Right ventricle myocardium inferior (tissue), 1 donor: ENCODE measurements at places on chromosomes 13 and 19. TPM values are rescaled to one million over a fixed set of nuclear protein-coding genes. Genes with fewer than 3 reads are reported as not detected.

Gene CGB3
- not detected for total RNA-seq

Gene ZNF575
- 1.8 TPM for total RNA-seq

DNA sequence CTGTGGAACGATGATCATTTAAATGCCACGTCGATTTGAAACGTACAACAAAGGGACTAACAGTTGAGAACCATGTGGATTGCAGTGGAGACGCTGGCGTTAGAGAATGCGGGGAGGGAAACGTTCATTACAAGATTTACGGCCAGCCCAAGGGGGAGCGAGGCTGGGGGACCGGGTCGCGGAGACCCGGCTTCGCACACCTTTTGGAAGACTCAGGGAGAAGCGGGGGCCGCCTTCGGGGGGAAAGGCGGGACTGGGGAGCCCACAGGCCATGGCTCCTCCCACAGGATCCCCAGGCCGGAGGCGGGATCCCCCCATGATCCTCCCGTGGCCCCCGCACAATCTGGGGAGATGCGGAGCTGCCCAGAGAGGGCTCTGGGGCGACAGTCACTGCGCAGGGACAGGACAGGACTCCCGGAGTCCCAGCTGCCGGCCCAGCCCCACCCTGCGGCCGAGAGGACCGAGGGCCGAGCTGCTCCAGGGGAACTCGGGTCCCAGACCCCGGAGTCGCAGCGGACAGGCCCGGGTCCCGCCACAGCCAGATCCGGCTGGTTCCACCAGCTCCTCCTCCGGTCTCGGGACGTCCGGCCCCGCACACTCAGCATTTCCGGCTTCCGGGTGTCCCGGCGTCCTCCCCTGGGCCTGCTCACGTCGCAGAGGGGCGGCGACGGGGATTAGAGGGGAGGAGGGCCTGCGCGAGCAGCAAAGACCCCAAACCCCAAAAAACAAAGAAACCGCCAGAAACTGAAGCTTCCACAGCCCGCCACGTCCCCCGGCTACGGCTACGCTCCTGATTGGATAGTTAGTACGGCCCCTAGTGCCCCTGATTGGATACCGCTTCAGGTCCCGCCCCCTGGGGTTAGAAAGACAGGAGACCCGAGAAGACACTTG lies 21.1 kb upstream of the OR10H1 start:
- peak; percentile 97 for DNase-seq

- no peak for DNase-seq
These were observed 661 bp downstream of the KCNJ14 start for GRCh38 chr19:48455908-48456562.

GRCh38 chr13:112392719-112393118 lies 16.6 kb downstream of the SPACA7 start:
- no peak for DNase-seq

Gene PLPP2
- 0.76 TPM for total RNA-seq

- DNase-seq, result peak; percentile 49
These were observed 5.0 kb upstream of the ONECUT3 start for GRCh38 chr19:1748115-1748872.

DNA sequence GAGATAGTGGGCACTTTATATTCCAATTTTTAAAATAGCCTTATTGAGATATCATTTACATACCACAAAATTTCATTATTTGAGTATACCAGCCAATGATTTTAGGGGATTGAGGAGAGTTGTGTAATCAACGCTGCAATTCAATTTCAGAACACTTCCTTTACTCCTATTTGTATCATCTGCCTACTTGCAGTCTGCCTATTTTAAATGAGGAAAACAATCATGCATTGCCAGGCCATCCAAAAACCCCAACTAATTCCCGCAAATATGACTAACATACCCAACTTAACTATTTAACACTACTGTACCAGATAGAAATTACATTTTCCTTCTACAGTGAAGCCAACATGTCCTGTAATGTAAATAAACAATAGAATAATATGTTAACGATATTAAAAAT lies 26.7 kb downstream of the CAB39L start:
- DNase-seq, result no peak

GRCh38 chr13:112984501-112984900 lies 15.5 kb downstream of the MCF2L start:
- DNase-seq, result no peak

DNA sequence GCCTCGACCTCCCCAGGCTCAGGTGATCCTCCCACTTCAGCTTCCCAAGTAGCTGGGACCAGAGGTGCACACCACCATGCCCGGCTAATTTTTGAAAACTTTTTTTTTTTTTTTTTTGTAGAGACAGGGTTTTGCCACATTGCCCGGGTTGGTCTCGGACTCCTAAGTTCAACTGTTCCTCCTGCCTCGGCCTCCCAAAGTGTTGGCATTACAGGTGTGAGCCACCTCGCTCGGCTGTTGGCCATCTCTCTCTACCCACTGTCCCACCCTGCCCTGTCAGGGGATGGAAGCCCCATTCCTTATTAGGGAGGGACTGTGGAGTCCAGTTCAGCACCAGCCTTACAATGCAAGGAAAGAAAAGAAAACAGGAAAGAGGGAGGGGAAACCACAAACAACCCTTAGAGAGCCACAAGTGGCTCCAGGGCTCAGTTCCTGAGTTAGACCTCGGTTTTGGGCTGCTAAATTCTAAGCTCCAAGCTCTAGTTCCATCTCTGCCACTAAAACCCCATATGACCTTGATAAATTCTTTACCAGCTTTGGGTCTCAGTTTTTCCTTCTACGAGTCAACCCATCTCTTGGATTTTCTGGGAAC lies 31.7 kb downstream of the ACTL9 start:
- DNase-seq, result no peak

Gene RFPL4AL1
- not detected for total RNA-seq

Gene TNFSF9
- total RNA-seq, result 0.78 TPM

GRCh38 chr13:27853335-27853734 lies 61.1 kb downstream of the GSX1 start:
- DNase-seq, result no peak

Gene TNFSF13B
- 2.1 TPM for total RNA-seq

DNA sequence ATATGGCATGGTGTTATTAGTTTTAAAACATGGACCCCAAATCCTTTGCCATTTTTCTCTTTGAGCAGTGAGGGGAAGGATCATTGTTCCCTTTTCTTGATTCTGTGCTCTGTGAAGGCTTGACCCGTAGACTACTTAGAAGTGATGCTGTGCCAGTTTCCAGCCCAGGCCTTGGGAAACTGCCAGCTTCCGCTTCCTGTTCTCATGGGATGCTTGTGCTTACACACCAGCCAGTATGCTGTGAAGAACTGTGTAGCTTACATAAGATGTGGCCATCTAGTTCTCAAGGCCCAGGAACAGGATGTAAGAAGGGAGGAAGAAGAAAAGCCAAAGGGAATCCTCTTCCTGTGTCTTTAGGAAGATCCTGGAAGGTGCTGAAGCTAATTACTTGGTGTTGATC lies 180.9 kb downstream of the PCCA start:
- no peak for DNase-seq

GRCh38 chr13:59730026-59730425 lies 433.7 kb downstream of the DIAPH3 start:
- DNase-seq, result no peak

DNA sequence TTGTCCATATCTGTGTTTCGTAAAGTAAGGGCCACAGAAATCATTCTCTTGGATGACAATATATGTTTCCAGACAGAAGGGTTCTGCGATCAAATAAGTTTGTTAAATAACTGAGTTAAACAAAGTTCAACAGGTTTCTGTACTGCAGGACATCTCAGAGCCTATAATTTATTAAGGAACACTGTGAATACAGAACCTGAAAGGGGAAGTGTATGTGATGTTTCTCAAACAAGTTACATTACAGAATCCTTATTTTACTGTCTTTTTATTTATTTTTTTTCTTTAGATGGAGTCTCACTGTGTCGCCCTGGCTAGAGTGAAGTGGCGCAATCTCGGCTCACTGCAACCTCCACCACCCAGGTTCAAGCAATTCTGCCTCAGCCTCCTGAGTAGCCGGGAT lies 55.4 kb upstream of the GTF2F2 start:
- DNase-seq, result no peak

DNA sequence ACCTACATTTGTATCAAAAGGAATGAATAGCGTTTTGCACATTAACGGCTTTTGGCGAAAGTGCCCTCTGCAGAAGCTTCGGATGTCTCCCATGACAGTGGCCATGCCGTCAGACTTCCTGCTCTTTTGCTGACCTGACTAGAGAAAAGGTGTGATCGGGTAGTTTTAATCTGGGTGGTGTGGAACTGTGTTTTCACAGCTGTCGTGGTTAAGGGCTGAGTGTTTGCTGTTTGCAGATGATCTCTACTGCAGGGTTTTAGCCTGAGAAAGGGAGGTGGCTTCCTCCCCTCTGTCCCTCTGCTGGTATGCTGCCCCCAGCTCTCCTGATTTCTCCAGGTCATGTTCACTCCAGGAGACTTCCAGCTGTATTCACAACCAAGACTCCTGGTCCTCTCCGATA lies 22.4 kb downstream of the ZNF71 start:
- DNase-seq, result no peak

GRCh38 chr13:26881154-26881553 lies 120.6 kb upstream of the GPR12 start:
- DNase-seq, result no peak

- peak; percentile 37 for DNase-seq
These were observed 7.8 kb downstream of the CIC start for GRCh38 chr19:42276821-42277220.

- no peak for DNase-seq
These were observed 1020.5 kb upstream of the SLC10A2 start for GRCh38 chr13:104086759-104087158.
